ENCODE measurements at places on chromosomes 5 and 9.

DNA sequence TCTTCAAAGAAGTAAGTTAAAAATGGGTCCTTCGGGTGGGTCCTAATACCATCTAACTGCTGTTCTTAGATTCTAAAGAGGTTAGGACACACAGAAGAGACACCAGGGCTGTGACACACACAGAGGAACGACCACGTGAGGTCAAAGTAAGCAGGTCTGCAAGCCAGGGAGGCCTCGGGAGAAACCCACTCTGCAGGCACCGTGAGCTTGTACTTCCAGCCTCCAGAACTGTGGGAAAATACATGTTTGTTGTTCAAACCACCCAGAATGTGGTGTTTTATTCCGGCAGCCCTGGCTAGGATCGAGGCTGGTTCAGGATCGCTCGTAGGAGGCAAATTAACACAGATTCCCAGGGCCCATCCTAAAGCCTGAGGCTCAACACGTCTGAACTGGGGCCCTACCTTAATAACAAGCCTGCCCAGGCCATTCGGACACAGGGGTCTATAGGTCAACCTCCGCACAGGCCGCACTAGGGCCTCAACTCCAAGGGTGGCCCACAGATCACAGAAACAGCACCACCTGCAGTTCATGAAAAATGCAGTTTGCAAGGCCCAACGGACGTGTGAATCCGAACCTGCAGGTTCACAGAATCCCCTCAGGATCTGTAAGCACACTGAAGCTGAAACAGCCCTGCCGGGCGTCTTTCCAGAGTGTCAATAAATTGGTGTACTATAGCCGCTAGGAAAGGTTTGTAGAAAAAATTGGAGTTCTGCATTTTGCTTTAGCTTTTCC lies 7.1 kb downstream of the MED10 start:
- DNase-seq, result no peak

- DNase-seq, result no peak
Observed at GRCh38 chr9:126695186-126695585, 81.5 kb downstream of the LMX1B start.

DNA sequence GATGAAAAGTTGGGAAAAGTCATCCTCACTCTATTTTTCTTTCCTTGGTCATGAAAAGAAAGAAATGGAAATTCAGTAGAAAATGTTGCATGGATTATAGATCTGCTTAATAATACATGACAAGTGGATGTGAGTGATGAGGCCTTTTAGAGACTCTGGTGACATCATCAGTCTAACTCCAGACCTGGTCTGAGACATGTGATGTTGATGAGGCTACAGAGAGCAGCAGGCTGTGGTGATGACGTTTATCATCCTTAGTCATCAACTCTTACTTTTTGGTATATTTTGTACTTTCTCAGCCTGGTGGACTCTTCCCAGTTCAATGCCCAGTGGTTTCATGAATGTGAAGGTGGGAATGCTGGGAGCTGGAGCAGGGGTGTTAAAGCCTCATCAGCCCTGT lies 116.4 kb downstream of the TTLL11 start:
- no peak for DNase-seq

- DNase-seq, result no peak
Observed at GRCh38 chr5:152477536-152477935, 72.5 kb upstream of the NMUR2 start.

DNA sequence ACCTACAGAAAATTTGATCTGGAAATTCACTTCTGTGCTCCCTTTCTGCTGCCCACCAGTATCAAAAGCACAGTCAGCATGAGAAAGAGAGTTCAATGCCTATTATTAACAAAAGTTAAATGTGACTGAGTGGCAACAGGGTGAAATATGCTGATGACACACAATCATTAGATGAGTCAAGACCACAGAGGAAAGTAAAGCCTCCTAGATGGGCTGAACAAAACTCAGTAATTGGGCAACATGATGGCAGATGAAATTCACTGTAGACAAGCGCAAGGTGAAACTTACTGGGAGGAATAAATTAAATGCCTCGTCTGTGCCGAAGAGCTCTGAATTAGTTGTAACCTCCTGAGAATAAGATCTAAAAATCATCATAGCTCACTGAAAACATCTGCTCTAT lies 752.8 kb downstream of the IRX1 start:
- DNase-seq, result no peak

Measured in NCI-H524 treated with DMSO at 0.1 percent for 48 hours (cell line).